Activated gamma-delta T cell treated with anti-CD3 and anti-CD28 coated beads, Interleukin-2, amount 50 U/mL, for 16 hours (primary cell): ENCODE measurements at places on chromosomes 2 and 18.

GRCh38 chr18:39348757-39349156 lies 1783.2 kb upstream of the CELF4 start:
- no peak for DNase-seq

DNA sequence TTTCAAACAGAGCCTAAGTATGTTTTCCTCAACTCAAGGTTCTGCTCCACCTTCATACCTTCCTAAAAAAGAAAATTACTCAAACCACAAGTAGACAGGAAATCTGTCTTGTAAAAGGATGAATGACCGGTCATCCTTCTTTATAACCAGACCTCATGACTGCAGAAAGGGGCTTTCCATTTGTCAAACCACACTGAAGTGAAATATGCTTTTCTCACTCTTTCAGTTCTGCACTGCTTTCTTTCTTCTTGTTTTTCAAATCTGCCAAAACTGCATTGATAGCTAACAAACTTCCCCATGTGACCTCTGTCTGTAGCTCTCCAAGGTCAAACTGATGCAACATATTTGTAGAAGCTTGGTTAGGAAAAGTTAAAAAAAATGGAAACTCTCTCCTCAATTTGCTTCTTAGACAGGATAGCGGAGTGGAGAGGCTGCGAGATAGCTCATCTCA lies 308.9 kb upstream of the CCDC68 start:
- DNase-seq: no peak

GRCh38 chr18:76654577-76654976 lies 159.5 kb upstream of the ZNF516 start:
- DNase-seq: no peak

DNA sequence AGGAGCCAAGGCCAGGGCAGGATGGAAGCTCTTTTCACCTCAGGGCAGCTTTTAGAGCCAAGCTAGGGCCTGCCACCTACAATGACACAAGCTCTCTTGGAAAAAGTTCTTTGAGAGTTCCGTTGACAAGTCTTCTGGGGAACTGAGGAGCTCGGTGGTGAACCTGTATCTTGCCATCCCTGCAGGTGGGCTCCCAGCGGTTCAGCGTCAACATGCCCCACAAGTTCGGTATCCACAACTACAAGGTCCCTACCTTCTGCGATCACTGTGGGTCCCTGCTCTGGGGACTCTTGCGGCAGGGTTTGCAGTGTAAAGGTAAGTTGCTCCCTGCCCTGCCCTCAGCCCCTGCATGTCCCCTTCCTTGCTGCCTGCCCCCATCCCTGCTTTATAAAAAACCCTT lies 312.8 kb upstream of the EPAS1 start:
- DNase-seq: no peak

DNA sequence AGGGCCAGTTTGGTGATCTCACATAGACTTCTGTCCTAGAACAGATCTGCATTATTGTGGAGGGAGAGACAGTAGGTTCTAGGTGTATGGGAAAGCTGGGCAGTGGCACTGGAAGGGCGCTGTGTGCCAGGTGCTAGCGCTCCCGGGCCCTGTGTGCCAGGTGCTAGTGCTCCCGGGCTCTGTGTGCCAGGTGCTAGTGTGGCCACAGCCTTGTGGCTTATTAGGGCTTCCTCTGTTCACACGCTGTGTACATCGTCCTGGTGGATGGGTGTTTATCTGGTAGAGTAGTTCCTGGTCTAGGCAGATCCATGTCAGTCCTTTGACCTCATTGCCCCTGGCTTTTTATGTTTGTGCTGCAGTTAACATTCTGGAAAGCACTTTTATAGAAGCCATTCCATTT lies 263.4 kb downstream of the AGAP1 start:
- no peak for DNase-seq

DNA sequence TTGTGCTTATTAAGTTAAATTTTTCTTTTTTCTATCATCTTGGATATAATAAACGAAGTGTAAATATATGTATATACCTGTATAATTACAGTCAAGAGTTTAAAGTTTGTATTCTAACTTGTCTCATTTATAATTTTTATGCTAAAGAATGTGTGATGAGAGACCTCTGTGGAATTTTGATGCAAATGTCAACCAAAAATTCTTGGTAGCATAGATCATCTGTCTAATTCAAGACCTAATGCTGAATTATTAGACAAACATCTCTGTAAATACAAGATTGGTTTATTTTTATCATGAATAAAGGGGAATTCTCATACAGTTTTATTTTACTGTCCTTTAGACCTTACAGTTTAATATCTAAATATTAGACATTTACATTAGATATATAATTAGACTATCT lies 149.2 kb upstream of the VWC2L start:
- no peak for DNase-seq

GRCh38 chr18:10245031-10245845 lies 209.2 kb upstream of the APCDD1 start:
- DNase-seq: no peak

GRCh38 chr18:36809590-36810381 lies 19.0 kb downstream of the TPGS2 start:
- DNase-seq: peak; percentile 8

- DNase-seq: no peak
These were observed 20.1 kb upstream of the HTR2B start for GRCh38 chr2:231144896-231145295.

GRCh38 chr18:37218022-37218590 lies 347.5 kb downstream of the CELF4 start:
- no peak for DNase-seq

DNA sequence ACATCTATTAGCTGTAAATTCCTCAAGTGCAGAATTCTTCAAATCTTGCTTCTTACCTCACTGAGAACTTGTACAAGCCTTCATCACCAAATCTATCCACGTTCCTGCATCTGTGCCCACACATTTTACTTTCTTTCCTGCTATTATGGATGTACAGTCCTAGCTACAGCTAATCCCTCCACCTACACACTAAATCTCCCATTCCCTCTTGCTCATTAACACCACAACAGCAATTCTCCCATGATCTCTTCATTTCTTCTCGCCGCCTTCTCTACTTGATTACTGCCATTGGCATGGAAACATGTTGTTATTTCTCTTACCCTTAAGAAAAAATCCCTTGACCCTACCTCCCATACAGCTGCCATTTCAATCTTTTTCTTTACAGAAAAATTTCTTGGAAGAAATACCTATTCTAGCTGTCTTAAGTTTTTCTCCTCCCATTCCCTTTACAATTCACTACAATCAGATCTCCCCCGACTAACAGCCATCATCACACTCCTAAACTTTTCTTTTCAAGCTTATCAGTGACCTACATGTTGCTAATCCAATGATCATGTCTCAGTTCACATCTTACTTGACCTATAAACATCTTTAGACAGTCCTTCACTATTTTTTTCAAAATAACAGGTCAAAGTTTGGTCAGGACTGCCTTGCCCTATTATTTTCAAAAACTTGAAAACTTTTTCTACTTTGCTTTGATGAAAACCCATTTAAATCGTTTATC lies 41.0 kb downstream of the ROCK2 start:
- no peak for DNase-seq

- no peak for DNase-seq
These were observed 26.8 kb upstream of the NABP1 start for GRCh38 chr2:191650896-191651773.

- no peak for DNase-seq
These were observed 120.9 kb downstream of the MMADHC start for GRCh38 chr2:149466635-149467034.

- DNase-seq: peak; percentile 70
These were observed 261.6 kb downstream of the NAPG start for GRCh38 chr18:10787293-10787901.

DNA sequence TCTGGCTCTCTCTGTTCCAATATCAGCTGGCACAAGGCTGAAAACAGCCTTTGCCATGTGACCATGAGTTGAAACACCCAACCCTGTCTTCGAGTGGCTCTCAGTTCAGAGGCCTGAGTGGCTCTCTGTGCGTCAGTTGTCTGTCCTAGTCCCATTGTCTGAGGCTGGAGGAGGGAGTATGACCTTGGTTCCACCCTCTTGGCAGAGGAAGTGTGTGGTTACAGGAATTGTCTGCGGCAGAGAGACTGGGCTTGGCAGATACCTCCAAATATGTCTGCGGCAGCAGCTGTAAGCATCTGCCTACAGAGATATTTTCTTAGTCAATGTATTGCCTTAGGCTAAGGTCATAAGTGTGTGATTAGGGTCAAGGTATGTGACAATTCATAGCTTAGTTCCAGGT lies 32.6 kb downstream of the CNGA3 start:
- DNase-seq: no peak

- no peak for DNase-seq
These were observed 715.2 kb downstream of the RNF144A start for GRCh38 chr2:7632420-7632819.

GRCh38 chr2:65129286-65129825 lies 550 bp downstream of the RAB1A start:
- DNase-seq: peak; percentile 20

GRCh38 chr2:127386764-127387654 lies 766 bp downstream of the MAP3K2 start:
- peak; percentile 64 for DNase-seq

GRCh38 chr2:28510184-28510583 lies 14.3 kb downstream of the PLB1 start:
- DNase-seq: no peak

GRCh38 chr18:22044474-22045220 lies 124.7 kb upstream of the GATA6 start:
- no peak for DNase-seq

- DNase-seq: no peak
These were observed 75.8 kb upstream of the ZEB2 start for GRCh38 chr2:144595686-144596072.

DNA sequence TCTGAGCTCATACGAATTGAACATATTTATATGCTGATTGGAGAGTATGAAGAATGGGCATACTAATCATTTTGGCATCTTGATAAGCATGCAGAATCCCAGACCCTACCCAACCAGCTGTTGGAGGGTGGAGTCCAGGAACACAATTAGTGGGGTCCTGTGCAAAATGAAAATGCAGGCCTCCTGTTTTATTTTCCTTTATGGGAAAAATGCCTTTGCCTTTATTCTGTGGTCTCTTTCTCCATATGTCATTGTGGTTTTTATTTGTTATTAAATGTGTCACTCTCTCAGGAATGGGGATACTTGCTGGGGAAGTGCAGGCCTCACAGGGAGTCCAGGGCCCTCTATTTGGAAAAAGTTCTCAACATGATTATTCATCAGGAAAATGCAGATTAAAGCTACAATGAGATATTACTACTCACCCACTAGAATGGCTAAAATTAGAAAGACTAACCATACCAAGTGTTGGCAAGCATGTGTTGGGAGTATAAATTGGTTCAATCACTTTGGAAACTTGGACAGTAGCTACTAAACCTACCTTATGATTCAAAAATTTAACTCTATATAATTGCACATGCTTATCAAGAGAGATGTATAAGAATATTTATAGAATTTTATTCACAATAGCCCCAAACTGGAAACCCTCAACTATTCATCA lies 223.1 kb upstream of the FBXO11 start:
- no peak for DNase-seq

GRCh38 chr2:66095820-66096345 lies 339.0 kb upstream of the MEIS1 start:
- no peak for DNase-seq

GRCh38 chr18:36398419-36398818 lies 100.9 kb downstream of the FHOD3 start:
- no peak for DNase-seq

- no peak for DNase-seq
These were observed 29.2 kb upstream of the ATP6V1B1 start for GRCh38 chr2:70906439-70907005.

DNA sequence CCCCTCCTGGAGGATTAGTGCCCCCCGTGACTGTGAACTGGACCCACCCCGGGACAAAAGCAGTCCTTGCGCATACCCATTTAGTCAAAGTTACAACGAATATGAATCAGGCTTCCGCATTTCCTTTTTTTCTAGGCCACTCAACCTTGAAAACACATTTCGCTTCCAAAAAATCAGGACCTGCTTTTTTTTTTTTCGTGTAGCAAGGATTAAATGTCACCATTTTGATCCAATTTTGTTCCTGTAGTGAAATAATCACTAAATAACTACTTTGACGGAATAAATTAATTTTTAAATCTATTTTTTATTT lies 464 bp upstream of the FTCDNL1 start:
- DNase-seq: no peak

GRCh38 chr2:234135750-234136221 lies 85.3 kb downstream of the SPP2 start:
- peak; percentile 14 for DNase-seq

- no peak for DNase-seq
These were observed 187.1 kb downstream of the NRP2 start for GRCh38 chr2:205869439-205869838.

DNA sequence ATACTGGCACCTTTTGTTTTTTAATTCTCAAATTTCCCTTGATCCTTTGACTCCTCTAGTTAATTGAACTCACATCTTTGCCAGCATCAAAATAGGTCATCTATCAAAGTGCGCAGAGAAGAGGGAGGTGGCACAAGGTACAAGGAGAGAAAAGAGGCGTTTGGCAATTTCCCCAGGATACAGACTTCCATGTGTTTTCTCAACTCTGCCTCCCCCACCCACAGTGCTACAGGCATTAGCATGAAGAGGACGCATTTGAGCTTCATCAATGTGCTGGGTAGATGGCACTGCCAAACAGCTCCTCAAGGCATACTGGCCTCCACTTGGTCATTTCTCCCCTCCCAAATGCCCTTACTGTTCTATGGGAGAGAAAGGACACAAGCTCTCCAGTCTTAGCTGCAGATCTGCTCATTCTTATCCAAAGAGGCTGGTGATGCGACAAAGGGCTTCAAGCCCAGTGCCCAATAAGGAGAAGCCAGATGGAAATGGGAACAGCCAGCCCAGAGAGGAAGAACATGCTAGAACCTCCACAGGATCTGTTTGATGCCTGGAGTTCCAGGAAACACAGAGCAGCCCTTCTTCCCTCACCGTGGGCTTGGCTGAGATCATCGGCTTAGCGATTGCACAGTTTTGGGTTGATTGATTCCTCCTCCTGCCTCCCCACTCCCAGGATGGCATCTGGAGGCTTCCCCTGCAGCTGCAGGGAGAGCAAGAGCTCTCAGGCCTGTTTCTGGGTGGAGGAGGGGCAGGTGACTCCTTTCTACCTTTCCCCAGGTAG lies 144.7 kb upstream of the SMAD2 start:
- no peak for DNase-seq

- no peak for DNase-seq
These were observed 18.0 kb downstream of the DGUOK start for GRCh38 chr2:73944714-73945113.

- no peak for DNase-seq
These were observed 51.8 kb downstream of the LIMS1 start for GRCh38 chr2:108586116-108586515.

DNA sequence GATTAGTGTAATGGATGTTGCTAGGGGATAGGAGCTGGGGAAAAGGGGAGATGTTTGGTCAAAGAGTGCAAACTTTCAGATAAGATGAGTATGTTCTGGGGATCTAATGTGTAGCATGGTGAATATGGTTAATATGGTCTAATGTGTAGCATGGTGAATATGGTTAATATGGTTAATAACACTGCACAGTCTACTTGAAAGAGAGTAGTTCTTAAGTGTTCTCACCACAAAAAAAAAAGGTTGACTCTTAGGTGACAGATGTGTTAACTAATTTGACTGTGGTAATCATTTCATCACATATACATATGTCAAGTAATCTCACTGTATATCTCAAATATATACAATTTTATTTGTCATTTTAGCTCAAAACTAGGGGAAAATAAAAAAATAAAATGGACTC lies 121.3 kb upstream of the CD226 start:
- no peak for DNase-seq

- no peak for DNase-seq
These were observed 183.4 kb upstream of the FOSL2 start for GRCh38 chr2:28209261-28209691.
